Activated naive CD4-positive, alpha-beta T cell treated with anti-CD3 and anti-CD28 coated beads, Interleukin-2, amount 10 ng/mL, durations not matched to agents 7 days and 5 days (primary cell): ENCODE measurements at places on chromosomes 2 and 18.

- H3K27ac ChIP-seq = no peak overlapping the region
- no peaks in the 10 kb centered on the region for H3K36me3 ChIP-seq
- H3K4me3 ChIP-seq = no peak overlapping the region
- DNase-seq = no peak
Observed at GRCh38 chr2:165634282-165634681, 159.8 kb downstream of the GALNT3 start.

DNA sequence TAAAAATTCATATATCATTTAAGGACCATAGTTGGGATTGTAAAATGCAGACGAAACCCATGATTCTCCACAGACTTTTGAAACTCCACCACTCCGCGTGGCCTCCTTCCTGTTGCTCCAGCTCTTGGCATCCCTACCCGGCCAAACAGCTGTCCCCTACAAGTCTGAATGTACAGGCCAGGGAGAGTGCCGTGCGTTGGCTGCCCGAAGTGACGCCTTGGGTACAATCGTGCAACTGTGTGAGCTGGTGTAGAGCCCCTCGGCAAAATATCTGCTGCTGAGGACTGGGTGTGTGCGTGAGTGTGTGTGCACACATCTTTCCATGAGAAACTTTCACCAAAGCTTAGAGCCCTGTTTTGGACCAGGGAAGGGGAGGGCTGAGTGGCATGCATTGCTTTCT lies 43.8 kb upstream of the ZNF516 start:
- H3K4me3 ChIP-seq = no peak overlapping the region
- H3K27me3 ChIP-seq = peaks cover 12% of the 10 kb centered on the region
- no peak overlapping the region for H3K27ac ChIP-seq

DNA sequence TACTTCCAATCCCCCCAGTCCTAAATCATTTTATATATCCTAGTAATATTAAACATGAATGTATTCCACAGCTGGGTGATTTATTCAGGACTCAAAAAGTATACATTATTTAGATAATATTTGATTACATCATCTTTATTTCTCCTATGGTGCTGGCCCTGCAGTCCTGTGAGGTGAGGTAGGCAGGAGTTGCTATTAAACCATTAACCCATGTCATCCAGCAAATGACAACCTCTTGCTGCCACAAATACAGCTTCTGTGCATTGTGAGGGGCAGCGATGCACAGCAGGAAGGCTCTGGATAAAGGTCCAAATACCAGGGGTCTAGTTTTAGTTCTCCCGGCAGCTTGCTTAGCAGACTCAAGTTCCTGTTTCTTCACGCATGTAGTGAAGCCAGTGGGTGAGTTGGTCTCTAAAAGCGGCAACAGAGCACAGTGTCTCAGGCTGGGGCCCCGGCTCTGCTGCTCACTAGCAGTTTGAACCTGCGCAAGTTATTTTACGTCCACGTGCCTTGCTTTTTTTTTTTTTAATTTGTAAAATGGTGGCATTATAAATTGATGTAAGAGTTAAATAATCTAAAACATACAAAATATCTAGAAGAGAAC lies 36.1 kb downstream of the INSIG2 start:
- no peaks in the 10 kb centered on the region for H3K4me1 ChIP-seq
- no peak overlapping the region for H3K4me3 ChIP-seq
- H3K27ac ChIP-seq = no peak overlapping the region
- H3K36me3 ChIP-seq = no peaks in the 10 kb centered on the region
- H3K27me3 ChIP-seq = peaks cover 37% of the 10 kb centered on the region
- DNase-seq = no peak

GRCh38 chr2:71503837-71504236 lies 50.5 kb downstream of the DYSF start:
- H3K27ac ChIP-seq = no peak overlapping the region
- DNase-seq = no peak
- H3K4me1 ChIP-seq = no peaks in the 10 kb centered on the region
- no peak overlapping the region for H3K4me3 ChIP-seq

- DNase-seq = no peak
- H3K27ac ChIP-seq = peak overlapping the region; percentile 60
- peaks cover 11% of the 10 kb centered on the region for H3K4me1 ChIP-seq
- H3K4me3 ChIP-seq = no peak overlapping the region
- H3K27me3 ChIP-seq = no peaks in the 10 kb centered on the region
- peaks cover 40% of the 10 kb centered on the region for H3K36me3 ChIP-seq
Observed at GRCh38 chr2:9430316-9431293, 7.2 kb downstream of the CPSF3 start.

GRCh38 chr18:46445522-46446313 lies 211.3 kb downstream of the LOXHD1 start:
- H3K36me3 ChIP-seq = no peaks in the 10 kb centered on the region
- H3K27me3 ChIP-seq = peaks cover 27% of the 10 kb centered on the region
- H3K27ac ChIP-seq = no peak overlapping the region
- H3K4me1 ChIP-seq = no peaks in the 10 kb centered on the region
- no peak overlapping the region for H3K4me3 ChIP-seq

DNA sequence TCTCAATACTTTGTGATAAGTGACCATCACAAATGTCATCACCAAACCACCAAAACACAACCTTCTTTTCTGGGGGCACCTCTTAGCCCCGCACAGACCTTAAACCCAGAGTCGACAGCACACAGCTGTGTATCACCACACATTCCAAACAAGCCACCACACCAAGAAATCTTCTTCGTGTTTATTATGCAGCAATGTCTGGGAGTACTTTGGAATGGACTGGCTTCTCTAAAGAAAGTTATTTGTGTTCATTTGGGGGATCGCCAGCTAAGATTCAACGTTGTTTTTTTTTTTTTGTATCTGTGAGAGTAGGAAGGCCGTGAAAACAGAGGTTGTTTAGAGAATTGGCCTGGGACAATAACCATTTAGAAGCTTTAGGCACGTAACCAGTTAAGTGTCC lies 1.1 kb upstream of the MTA3 start:
- H3K27ac ChIP-seq = peak overlapping the region; percentile 71
- peaks cover 18% of the 10 kb centered on the region for H3K27me3 ChIP-seq
- peaks cover 8% of the 10 kb centered on the region for H3K36me3 ChIP-seq

- peak overlapping the region; percentile 12 for H3K27ac ChIP-seq
- H3K4me3 ChIP-seq = no peak overlapping the region
- DNase-seq = no peak
- peaks cover 35% of the 10 kb centered on the region for H3K4me1 ChIP-seq
- no peaks in the 10 kb centered on the region for H3K36me3 ChIP-seq
Observed at GRCh38 chr2:170812710-170813600, 3.7 kb upstream of the GAD1 start.

- no peak overlapping the region for H3K27ac ChIP-seq
- H3K4me1 ChIP-seq = peaks cover 3% of the 10 kb centered on the region
- H3K36me3 ChIP-seq = no peaks in the 10 kb centered on the region
- no peak overlapping the region for H3K4me3 ChIP-seq
Observed at GRCh38 chr2:219637842-219638185, 10.4 kb downstream of the SLC4A3 start.

DNA sequence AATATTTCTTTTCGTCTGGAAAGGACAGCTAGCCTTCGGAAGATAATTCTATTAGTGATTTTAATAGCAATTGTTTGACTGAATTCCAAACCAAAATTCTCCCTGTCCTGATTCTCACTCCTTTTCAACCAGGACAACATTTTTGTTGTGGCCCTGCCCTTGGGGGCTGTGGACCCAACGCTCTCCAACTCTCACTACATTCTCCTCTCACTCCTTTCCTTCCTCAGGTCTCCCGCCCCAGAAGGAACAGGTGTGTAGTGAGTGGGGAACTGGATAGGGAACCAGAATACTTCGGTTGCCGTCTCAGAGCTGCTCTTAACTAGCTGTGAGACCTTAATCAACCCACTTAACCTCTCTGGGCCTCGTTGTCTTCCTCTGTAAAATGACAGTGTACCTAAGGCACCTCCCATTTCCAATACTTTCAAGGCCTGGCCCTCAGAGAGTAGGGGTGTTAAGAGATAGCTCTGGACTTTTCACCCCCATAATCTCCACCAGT lies 638 bp upstream of the ADD2 start:
- peak overlapping the region; percentile 54 for H3K4me3 ChIP-seq
- no peaks in the 10 kb centered on the region for H3K36me3 ChIP-seq
- no peak overlapping the region for H3K27ac ChIP-seq
- peaks cover 69% of the 10 kb centered on the region for H3K27me3 ChIP-seq
- peaks cover 17% of the 10 kb centered on the region for H3K4me1 ChIP-seq
- DNase-seq = no peak
